Left lobe of liver (tissue), 2 donors: ENCODE measurements at places on chromosomes 1 and 21. TPM values are rescaled to one million over a fixed set of nuclear protein-coding genes. Genes with fewer than 3 reads are reported as not detected.

DNA sequence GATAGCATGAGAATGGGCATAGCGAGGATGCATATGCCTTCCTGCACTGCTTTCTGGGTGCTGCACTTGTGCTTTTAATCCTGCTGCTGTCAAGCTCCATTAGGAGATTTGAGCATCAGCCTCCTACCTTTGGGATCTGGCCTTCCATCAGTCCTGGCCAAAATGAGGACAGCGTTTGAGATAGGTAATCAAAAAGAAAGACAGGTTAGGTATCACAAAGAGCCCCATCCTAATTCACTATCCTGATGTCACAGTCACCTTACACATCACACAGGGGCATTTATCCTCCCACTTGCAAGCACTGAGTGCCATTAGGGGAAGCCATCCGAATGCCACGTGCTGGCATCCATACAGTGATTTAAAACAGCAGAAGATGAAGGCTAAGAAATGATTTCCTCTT lies 13.2 kb upstream of the FAM163A start:
- DNase-seq: no peak

- no peak for DNase-seq
Observed at GRCh38 chr21:17777072-17777765, 41.9 kb downstream of the C21orf91 start.

DNA sequence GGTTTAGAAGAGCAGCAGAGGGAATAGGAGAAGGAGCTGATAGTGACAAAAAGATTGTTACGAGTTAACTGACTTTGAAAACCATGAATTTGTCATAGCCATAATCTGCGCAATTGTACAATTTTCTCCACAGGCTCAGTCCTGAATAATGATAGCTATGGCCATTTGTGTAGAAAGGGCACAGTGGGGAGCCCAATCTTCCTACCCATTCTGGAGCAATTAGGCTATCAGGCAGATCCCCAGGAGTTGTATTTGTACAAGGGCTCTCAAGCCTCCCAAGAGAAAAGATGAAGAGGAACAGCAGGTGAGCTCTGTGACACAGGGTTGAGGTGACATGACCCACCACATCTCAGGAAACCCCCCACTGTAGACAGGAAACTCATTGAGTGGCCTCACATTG lies 42.1 kb upstream of the SAMD13 start:
- DNase-seq: no peak

- DNase-seq: no peak
Observed at GRCh38 chr1:33117440-33118085, 36.6 kb downstream of the AZIN2 start.

GRCh38 chr1:245242989-245243388 lies 88.2 kb downstream of the KIF26B start:
- DNase-seq: no peak

- DNase-seq: no peak
Observed at GRCh38 chr1:25924454-25924853, 18.2 kb upstream of the STMN1 start.

Gene MGST3
- 79.8 TPM for total RNA-seq

Gene KCNJ6
- total RNA-seq: not detected

Gene CCDC27
- total RNA-seq: not detected

Gene LRRC42
- 10.5 TPM for total RNA-seq

DNA sequence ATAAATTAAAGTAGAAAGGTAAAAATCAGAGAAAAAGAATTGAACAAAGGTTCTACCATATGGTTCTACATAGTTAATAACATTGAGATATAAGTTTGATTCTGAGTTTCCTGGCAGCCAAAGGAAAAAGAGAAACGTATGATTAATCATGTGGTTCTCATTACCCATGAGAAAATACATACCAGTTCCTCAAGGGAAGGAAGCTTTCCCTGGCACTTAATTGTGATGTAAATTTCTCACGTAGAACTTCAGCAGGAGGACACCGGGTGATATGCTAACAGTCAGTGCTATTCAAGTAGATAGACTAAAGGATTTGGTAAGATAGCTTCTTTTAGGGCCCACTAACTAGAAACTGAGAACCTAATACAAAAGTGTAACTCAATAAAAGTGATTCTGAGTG lies 218.5 kb downstream of the NFIA start:
- DNase-seq: no peak

GRCh38 chr21:25560271-25560685 lies 47.0 kb downstream of the MRPL39 start:
- DNase-seq: no peak

DNA sequence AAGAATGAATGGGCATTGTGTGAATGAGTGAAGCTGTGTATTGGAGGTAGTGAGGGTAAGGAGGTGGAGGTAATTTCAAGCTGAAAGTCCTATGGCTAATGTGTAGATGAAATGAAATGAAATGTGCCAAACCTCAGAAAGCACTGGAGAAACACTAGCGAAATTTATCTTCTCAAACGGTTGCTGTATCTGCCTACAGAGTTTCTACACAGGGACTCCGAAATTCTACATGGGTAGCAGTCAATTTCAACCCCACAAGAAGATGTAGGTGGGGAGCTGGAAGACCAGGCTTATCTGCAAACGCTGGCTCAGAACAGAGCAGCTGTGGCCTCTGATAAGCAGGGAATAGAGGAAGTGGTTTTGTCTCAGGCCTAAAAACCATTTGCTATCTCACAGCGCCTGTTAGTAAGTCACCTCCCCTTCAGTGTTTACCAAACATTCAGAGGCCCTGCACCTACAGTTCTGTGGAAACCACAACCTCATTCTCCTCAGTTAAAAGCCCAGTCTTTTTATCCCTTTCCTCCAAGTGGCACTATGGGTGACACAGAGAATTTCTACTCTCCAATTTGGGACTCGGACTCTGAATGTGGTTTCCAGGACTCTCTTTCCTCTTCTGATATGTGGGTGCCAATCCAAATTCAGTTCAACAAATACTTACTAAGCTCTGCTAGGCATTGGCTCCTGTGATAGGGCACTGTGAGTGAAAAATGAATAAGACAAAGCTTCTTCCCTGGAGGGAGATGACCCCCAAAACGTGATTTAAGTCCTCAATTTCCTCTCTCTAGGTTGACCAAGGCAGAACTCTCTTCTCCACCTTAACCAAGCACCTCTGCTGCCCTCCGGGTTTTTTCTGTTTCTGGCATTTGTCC lies 17.2 kb upstream of the SLAMF6 start:
- no peak for DNase-seq

- DNase-seq: peak; percentile 55
Observed at GRCh38 chr1:32538887-32539583, at the start of gene ZBTB8A. TSS of gene ZBTB8A (plus strand) at chr1:32539427. CDS start at chr1:32592932, 53,505 bp downstream.

GRCh38 chr1:3014443-3015268 lies 6.6 kb upstream of the ACTRT2 start:
- no peak for DNase-seq

Gene RUNX3
- total RNA-seq: 0.86 TPM

Gene CHD1L
- 27.9 TPM for total RNA-seq

DNA sequence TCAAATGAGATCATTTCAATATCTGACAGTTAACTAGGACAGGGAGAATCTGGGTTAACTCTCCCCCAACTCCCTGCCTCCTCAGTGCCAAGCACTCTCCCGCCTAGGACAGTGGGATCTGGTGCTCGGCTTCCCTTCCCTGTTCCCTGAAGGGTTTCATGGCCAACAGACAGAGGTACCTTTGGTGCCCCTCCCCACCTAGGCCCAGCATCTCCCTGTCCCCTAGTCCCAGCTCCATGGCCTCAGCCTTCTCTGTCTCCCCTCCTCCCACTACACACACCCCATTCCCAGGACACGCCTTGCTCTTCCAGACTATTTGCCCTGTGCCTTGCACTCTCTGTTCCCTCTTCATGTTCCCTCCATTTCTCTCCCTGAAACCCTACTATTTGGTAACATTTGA lies 77.1 kb downstream of the CD247 start:
- no peak for DNase-seq

Gene SYT2
- total RNA-seq: not detected

DNA sequence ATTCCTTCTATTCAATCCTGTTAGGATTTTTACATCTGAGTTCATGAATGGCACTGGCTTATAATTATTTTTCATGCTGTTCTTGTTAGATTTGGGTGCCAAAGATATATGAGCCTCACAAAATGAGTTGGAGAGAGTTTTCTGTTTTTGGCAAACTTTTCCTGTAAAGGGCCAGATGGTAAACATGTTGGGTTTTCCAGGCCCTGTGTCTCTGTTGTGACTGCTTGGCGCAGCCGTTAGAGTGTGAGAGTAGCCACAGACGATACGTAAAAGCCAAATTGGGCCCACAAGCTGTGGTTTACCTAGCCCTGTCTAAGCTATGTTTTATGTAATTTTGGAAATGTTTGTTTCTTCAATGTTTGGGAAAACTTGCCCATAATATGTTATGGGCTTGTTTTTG lies 15.6 kb upstream of the CA6 start:
- DNase-seq: no peak

Gene KRTAP21-2
- not detected for total RNA-seq
